T-helper 9 cell (primary cell): ENCODE measurements at places on chromosomes 11 and 22.

DNA sequence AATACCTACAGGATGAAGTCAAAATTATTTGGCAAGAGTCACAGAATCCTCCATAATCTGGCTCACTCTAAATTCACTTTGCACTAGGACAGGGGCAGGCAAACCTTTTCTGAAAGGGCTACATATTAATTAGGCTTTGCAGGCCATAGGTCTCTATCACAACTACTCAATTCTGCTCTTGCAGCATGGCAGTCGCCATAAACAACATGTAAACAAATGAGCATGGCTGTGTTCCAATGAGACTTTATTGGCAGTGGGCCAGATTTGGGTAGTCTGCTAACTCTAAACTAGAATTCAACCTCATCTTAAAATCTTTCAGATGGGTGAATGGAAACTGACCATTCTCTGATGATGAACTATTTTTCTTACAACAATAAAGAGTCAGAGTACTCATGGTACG lies 5.8 kb downstream of the THRSP start:
- DNase-seq = no peak

DNA sequence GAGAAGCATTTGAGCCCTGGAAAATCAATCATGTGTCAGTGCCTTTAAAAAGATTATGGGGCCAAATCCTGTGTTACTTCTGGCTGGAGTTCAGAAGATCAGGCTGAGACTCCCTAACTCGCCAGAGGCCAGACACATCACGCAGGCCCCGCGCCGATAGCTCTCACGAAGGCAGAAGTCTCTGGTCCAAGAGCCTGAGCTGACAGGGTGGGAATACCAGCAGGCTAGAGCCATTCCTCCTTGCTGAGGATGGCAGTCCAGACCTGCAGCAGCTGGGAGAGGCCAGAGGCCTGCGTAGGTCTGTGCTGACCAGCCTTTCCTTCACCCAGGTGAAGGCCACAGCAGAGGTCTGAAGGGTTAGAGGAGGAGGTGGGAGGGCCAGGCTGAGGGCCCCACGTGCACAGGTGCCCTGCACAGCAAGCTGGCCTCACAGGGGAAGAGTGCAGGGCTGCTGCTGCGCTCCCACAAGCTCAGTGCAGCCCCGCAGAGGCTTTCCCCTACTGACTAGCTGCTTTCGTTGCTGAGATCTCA lies 52.9 kb downstream of the ST14 start:
- no peak for DNase-seq

- no peak for DNase-seq
These were observed 72.9 kb downstream of the TNRC6B start for GRCh38 chr22:40250608-40251007.

- DNase-seq = no peak
These were observed 173.3 kb downstream of the PGR start for GRCh38 chr11:100956351-100956750.

DNA sequence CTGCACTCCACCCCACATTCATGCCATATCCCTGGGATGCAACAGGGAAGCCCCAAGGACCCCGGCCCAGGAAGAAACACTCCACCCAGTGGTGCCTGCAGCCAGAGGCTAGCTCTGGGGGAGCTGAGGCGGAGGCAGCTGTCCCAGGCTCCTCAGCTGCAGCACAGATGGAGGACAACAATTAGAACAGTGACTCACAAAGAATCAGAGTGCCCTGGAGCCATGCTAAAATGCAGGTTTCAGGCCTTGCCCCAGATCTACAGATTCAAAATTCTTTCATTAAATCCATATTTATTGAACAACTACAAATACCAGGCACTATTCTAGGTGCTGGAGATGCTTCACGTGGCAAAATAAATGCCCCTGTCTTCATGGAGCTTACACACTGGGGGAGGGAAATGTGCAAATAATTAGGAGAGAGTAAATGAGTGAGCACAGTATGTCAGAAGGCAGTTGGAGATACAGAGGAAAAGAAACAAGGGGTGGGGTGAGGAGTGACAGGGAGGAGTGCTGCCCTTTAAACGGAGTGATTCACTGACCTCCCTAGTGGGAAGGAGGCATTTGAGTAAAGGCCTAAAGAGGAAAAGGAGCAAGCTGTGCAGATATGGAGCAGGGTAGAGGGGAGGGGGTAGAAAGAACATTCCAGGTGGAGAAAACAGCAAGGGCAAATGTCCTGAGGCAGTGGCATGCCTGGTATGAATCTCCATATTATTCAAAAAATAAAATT lies 73.3 kb upstream of the CSNK2A3 start:
- no peak for DNase-seq

DNA sequence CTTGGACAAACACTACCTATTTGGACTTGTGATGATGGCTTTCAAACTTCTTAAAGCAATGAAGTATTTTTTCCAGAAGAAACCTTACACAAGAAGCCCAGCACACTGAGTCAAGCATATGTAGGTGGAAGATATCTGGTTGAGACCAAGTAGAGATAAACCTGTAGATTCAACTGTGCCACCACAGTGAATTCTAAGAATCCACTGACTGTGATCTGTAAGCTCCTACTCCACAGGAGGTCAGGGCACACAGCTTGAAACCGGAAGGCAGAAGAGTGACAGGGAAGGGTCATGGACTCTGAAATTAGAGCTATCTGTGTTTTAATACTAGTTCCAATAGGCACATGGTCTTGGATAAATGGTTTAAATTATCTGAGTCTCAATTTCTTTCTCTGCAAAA lies 404.5 kb downstream of the ETS1 start:
- no peak for DNase-seq

- no peak for DNase-seq
These were observed 3.1 kb upstream of the POLD4 start for GRCh38 chr11:67356387-67356863.

- peak; percentile 19 for DNase-seq
These were observed 889 bp upstream of the DMC1 start for GRCh38 chr22:38570779-38571364.

DNA sequence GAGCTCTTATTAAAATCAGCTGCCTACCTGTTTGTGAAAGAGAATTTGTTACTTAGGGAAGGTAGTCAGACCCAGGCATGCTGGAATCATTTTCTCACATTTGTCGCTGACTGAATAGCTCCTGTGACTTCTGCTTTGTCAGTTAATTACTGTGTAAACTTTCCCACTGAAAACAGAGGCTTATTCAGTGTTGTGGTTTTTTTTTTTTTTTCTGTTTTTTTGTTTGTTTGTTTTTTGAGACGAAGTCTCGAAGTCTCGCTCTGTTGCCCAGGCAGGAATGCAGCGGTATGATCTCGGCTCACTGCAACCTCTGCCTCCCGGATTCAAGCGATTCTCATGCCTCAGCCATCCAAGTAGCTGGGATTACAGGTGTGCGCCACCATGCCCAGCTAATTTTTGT lies 5.6 kb upstream of the LDLRAD3 start:
- DNase-seq = no peak

DNA sequence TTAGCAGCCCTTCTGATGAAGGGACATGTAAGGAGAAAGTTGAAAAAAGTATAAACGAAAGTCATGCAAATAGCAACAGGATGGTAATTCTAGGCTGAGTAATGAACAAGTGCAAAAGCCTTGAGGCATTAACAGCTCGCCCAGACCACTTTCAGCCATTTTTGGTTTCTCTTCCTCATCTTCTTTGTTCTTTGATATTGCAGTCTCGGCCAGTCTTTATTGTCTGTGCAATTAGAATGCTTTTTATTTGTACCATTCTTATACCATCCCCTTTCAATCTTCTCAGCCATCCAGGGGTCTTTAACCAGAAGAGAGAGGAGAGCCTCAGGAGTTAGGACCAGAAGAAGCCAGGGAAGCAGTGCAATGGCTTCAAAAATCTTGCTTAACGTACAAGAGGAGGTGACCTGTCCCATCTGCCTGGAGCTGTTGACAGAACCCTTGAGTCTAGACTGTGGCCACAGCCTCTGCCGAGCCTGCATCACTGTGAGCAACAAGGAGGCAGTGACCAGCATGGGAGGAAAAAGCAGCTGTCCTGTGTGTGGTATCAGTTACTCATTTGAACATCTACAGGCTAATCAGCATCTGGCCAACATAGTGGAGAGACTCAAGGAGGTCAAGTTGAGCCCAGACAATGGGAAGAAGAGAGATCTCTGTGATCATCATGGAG lies 7.3 kb downstream of the TRIM34 start:
- no peak for DNase-seq

DNA sequence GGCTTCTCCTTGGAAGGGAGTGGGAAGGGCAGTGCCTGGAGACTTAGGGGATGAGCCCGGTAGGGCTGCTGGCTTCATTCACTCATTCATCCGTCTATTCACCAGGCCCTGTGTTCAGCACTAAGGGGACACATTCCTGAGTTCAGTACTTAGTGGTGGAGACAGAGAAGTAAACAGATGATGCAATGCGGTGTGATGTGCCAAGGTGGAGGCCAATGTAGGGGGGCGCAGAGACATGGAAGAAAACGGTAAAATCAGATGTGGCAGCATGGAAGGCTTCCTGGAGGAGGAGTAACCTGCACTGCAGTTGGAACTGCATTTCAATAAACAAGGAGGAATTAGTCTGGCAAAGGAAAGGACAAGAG lies 21.3 kb downstream of the GRIK4 start:
- DNase-seq = no peak

- no peak for DNase-seq
These were observed 351.5 kb downstream of the TBC1D22A start for GRCh38 chr22:47113853-47114415.

DNA sequence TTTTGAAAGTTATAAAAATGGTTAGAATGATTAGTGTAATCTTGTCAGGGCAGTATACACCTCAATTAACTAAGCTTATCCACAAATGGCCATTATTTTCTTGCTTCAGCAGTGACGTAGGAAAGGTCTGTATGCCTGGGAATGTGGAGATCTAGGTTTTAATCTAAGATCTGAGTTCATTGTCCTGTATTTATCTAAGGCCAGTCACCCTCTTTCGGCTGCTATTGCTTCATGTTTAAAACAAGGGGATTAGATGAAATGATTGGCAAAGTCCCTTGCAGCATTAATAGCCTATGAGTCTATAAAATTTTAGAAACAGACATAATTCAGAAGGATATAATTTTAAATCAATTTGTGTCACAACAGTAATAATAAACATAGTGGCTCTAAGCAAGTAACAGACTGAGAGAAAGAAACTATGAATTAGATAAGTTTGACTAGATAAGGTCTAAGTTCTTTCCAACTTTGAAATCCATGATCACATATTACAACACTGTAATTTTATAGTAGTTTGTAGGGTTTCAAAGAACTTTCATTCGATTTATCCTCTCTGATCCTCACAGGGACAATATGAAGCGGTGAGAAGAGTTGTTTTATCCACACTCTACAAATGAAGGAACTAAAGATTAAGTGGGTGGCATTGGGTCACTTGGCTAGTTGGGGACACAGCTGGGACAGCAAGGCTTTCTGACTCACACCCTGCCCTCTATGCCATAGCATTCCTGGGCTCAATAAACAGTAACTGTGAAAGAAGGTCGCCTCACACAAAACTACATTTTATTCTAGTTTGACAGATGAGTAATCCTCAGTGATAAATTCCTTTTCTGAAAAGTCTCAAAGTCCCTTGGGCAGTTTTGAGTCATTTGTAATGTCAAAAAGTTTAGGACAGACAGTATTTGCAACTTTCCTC lies 60.6 kb upstream of the RDX start:
- DNase-seq = no peak

DNA sequence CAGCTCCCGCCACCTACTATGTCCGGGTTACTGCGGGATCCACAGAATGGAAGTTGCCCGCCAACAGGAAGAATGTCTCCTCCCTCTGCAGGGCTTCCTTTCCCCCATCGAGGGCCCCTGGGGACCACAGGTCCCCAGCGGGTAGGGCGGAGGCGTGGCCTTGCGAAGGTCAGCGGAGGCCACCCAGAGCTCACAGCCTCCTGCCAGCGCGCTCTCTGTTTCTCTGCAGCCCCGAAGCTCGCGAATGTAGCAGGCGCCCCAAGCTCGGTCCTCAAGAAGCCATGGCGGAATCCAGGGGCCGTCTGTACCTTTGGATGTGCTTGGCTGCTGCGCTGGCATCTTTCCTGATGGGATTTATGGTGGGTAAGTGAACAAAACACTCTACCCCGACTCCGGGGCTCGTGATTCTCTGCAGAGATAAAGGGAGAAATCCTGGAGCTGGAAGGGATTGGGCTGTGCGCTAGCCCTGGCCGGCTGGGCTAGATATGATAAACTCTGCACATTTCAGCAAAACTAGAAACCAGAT lies at the start of gene NAALAD2:
NAALAD2 (plus strand) TSS at position 186 of the 526 bp plus-strand sequence; CDS start at position 282, 96 bp downstream.
- no peak for DNase-seq

DNA sequence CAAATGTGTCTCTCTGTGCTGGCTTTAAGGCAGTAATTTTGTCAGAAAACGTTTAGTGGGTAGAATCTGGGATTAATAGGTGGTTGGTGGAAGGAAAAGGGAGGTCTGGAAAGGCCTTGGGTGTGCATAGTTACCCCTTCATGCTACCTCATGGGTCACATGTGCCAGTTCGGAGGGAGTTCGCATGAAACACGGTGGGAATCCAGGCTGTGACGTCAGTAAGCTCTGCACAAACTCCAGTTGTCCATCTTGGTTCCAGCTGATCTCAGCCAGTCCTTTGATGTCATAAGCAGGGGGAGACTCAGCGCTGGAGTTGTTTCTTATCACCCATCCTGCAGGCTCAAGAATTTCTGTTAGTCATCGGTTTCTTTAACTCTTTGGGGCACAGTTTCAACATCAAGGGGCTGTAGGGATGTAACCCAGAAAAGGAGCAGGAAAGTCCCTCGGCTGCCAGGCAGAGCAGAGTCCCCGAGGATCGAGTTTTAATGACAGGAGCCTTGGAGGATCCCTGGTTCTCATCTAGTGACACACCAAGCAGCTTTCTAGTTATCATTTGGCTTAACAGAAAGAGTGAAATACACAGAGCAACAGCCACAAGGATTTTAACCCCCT lies 28.9 kb downstream of the MOV10L1 start:
- DNase-seq = no peak

GRCh38 chr11:34840736-34841386 lies 75.3 kb downstream of the APIP start:
- DNase-seq = no peak

DNA sequence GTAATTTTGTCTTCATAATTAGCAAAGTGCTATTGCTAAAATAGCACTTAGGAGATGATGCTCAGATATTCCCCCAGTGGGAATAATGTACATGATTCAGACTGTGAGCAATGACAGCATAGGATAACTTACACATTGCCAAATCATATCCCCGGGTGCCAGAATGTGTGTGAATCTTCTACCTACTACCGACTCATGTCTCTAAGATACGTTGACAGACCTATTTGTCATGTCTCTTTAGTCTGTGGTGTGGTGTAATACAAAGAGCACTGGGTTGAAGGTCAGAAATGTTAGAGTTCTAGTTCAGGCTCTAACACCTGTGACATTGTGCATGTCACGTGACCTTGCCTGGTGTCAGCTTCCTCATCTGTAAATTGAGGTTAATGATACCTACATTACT lies 31.0 kb upstream of the PICALM start:
- no peak for DNase-seq
